Epithelial cell of proximal tubule (primary cell): ENCODE measurements at places on chromosomes 3 and 15.

GRCh38 chr3:73484656-73485248, 140.0 kb downstream of the PDZRN3 start:
- no peak for DNase-seq

DNA sequence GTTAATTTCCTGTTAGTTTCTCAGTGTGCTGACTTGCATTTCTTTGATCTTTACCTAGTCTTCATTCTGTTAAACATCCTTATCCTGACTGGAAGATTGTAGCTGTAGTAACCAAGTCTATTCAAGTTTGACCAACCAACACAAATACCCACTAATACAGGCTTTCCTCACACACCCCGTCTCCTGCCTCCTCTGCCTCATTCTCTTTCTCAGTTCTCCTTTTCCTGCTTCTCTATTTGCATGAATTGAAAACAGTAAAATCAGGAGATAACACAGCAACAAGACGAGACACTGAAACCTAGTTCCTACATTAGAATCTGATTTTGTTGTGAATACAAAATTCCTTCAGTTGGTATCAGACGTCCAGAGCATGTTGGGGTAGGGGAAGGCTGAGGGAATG, 116.9 kb upstream of the ARPP21 start:
- DNase-seq = no peak

DNA sequence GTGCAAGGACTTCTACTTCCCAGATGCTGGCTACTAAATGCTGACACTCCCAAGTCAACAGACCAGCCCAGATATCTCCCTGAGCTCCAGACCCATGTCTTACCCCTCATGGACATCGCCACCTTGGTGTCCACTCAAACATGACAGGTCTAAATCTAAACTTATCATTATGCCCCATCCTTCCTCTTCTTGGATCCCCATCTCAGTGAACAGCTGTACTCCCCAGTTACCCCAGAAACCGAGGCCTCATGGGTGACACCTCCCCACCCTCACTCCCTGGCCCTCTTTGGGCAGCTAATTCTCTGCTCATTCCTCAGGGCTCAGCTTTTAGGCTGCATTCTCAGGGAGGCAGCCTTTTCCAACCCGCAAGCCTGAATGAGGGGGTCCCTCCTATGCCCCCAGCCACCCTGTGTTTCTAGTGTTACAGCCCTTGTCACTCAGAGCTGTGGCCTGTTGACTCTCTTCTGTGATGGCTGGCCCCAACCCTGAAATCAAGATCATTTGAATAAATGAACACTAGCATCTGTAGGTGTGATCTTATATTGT, 5.4 kb downstream of the EHD4 start:
- DNase-seq = no peak

- DNase-seq = no peak
Measured at GRCh38 chr15:71529361-71529760, 281.0 kb upstream of the NR2E3 start.

DNA sequence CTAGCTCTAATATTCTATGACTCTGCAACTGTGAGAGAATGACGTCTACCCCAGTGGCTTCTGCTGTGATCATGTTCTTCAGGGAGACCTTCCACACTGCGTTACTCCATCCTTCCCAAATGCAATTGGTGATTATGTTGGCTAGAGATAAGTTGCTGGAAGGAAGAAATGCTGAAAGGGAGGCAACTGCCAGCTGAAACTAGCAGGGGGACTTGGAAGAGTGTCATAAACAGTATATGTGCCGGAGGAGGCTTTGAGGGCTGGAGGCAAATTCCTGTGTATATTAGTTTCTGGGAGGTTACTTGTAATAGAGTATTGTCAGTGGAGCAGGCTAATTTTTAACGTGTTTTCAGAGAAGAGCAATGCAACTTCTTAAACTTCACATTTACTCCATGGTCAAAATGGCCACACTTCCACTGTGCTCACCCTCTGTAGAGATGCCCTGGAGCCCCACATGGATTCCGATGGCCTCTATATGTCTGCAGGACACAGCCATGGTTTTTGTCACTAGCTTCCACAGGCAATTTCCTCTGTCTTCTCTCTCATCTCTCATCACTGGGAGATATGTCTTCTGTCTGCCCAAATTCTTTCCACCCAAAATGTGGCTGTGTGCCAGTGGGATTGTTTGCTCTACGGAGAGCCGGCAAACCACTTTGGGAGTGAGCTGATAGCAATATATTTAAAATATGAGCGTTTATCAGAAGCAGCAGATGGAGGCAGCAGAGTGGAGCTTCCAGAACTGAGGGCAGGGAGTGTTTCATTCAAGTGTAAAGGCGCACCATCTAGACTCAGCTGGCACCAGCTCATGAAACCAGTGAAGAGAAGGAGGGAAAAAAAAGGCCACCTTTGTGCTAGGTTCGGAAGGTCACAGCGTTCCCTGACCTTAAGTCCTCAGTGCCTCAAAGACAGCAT, 13.3 kb upstream of the CD47 start:
- DNase-seq = no peak

- DNase-seq = no peak
Measured at GRCh38 chr3:12993517-12994356, 79.5 kb downstream of the IQSEC1 start.

DNA sequence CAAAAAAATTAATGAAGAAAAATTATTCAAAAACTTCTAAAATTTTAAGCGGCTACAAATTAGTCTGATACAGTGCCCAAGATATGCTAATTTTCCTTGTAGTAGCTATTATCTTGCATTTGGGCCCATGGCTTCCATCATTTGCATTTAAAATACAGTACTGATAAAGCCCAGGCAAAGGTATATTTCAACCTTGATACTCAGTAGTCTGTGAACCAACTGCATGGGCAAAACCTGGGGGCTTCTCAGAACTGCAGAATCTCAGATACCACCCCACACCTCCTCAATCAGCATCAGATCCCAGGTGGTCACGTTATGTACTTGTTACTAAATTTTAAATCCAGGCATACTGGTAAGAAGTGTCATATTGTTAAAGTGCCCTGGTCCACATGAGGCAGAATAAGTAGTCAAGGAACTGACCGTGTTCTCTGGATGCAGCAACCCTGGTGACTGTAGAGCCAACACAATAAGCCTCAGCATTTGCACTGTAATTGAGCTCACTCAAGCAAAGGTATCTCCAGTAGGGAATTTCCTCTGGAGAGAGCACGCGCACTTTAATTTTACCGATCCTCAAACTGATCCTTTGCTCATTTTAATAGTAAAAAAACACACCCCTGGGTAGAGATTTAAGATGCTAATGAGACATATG, 31.9 kb downstream of the ZNF385D start:
- peak; percentile 55 for DNase-seq
